ENCODE measurements at places on chromosomes 2 and 18.

- DNase-seq = no peak
These were observed 6.1 kb upstream of the FAM171B start for GRCh38 chr2:186687807-186688211.

- DNase-seq = no peak
These were observed 15.5 kb upstream of the RAB10 start for GRCh38 chr2:26018184-26019055.

- DNase-seq = no peak
These were observed 112.0 kb upstream of the NOSTRIN start for GRCh38 chr2:168690381-168690885.

DNA sequence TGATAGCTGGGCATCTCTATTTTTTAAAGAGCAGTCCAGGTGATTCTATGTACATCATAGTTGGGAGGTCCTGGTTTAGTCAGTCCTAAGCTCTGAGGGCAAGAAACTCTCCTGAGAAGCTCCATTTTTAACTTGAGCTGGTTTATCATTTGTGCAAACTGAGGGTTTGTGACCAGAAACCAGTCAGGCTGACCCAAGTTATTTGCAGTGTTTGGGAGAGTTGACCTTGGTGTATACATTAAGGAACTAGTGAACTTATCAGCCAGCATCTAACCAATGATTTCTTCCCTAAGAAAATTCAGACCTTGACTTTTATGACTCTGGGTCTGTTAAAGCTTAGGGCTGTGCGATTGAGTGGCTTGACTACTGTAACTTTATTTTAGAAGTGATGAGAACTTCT lies 10.6 kb upstream of the MGAT5 start:
- no peak for DNase-seq

DNA sequence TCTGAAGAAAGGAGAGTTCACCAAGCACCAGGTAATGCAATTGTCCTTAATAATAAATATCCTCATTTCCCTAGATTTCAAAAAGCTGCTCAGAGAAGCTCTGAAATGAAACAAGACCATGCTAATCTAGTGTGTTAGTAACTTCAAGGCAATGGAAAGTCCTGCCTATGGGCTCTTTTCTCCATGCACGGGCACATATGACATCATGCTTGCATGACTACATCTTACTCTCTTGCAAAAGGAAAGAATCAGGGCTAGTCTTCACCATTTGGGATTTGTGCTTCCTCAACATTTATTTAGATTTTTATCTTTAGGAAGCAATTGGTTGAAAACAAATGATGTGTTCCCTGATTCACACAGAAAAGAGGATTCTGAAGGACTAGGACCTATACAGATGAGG lies 204.0 kb upstream of the POU3F3 start:
- no peak for DNase-seq

DNA sequence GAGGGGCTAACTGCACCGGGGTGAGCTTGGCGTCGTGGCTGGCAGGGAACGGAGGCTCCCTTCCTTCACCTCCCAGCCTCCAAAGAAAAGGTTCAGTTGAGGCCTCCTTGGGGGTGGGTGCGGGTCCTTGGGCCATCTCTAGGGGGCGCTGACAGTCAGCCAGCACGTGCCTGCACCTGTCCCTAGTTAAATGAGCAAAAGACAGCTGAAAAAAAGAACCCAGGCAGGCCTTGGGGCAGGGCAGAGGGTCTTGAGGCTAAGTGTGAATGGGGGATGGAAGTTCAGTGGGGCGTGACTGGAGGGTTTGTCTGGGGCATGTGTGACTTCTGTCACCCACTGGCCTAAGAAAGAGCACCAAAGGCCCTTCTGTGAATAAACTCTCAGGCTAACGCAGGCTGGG lies 56.4 kb downstream of the ZFP36L2 start:
- DNase-seq = no peak

DNA sequence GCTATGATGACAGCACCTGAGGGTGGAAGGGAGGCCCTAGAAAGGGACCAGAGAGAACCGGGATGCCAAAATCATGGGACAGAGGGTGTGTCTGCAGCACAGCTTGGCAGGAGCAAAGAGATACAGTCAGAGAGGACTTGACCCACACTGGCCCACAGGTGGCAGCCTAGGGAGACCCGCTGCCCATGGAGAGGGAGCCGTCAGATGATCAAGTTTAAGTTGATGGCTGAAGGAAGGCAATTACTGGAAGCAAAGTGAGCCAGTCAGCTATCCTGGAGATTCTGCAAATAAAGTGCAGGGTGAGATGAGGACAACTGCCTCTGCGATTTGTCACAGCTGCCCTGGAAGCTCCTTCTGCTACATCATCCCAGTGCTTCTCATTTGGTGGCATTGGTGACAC lies 74.0 kb downstream of the CMPK2 start:
- no peak for DNase-seq

- no peak for DNase-seq
These were observed 2.9 kb upstream of the BCL2L11 start for GRCh38 chr2:111117598-111118480.

DNA sequence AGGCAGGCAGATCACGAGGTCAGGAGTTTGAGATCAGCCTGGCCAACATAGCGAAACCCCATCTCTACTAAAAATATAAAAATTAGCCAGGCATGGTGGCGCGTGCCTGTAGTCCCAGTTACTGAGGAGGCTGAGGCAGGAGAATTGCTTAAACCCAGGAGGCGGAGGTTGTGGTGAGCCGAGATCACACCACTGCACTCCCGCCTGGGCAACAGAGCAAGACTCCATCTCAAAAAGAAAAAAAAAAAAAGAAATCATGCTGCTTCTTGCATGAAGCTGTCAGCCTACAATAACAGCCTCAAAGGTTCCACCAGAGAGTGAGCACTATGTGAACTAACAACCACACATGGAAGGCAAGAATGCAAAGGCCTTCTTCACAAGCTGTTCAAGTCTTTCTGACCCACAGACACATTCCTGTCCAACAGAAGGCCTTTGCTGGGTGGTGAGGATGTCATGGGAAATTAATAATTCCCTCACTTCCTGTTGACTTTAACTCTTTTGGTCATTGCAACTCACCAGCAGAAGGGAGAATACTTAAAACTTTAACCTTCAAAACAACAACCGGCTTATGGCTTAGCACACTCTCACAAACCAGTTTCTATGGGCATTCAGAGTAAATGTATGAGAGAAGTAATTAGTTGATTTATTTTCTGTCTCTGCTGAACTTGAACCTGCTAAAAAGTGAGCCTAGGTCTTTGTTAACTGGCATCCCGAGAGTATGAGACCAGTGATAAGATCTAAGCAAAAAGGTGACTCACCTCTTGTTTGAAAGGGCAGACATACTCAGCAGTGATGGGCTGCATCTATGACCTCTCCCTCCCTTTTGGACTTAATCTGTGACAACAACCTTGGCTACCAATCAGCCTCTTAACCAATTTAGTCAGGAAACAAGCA lies 11.8 kb downstream of the PLEKHM3 start:
- no peak for DNase-seq

DNA sequence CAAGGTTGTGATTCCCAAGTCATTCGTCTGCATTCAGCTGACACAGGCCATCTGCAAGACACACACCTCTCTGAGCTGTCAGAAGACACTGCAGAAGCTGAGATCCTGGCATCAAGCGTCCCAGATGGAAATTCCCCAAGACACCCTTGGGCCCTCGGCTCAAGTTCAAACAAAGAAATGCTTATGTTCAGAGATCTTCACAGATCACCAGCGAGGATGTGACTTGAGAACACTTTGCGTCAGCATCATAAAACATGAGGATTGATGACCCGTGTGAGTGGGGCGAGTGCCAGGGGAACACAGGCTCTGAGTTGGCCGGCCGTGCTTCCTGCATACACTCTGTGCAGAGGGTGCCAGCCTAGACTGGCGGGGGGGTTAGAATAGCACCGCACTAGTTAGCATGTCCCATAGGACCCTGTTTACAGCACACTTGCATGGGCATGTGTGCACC lies 36.8 kb downstream of the KCNIP3 start:
- DNase-seq = no peak

DNA sequence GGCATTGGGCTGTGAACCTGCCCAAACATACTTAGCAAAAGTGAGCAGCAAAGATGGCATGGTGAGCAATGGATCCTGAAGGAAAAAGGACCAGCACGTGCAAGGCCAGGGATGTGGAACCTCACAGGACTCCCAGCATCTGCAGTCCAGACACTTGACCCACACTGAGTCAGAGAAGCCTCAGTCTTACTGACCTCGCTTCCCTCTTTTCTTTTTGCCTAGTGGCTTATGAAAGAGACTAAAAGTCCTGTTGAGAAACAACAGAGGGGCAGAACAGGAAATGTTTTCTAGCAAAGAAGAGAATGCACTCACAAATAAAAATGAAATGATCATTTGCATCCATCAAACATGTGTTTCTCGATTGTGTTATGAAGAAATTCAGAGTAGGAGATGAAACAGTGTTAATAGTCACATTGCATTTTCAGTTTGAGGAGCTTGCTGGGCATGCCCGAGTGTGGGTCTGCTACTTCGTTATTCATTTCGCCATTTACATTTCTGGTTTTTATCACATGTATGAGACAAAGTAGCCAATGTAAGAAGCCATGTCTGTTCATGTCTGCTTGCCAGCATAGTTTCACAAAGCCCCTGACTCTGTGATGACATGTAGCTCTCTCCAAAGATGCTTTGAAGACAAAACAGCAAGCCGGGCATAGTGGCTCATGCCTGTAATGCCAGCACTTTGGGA lies 118.4 kb downstream of the INO80D start:
- no peak for DNase-seq

- DNase-seq = no peak
These were observed 866.4 kb downstream of the EPHA4 start for GRCh38 chr2:220705678-220706077.

GRCh38 chr2:18178736-18179349 lies 300.4 kb downstream of the KCNS3 start:
- no peak for DNase-seq

GRCh38 chr18:24993628-24994027 lies 358.3 kb downstream of the ZNF521 start:
- no peak for DNase-seq

GRCh38 chr2:226080334-226080733 lies 680.8 kb downstream of the NYAP2 start:
- DNase-seq = no peak

GRCh38 chr2:40285391-40285790 lies 166.5 kb downstream of the SLC8A1 start:
- DNase-seq = no peak

GRCh38 chr2:133146893-133147292 lies 421.4 kb downstream of the NCKAP5 start:
- DNase-seq = no peak

DNA sequence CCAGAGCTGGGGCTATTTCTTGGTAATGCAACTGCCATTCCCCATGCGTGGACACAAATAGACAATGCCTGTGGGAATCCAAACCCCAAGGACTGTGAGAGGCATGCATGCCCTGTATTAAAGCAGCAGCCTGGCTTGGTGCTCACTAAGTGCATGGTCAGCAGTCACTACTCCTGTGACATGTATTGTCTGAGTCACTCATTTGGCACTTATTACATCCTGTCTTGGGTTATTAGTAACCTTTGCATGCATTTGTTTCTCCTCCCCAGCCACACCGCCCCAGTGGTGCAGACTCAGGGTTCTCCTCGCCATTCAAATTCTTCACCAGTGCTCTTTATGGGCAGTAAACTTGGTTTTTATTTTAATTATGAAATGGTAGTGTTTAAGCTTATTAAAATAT lies 30.2 kb downstream of the PRKCE start:
- no peak for DNase-seq

DNA sequence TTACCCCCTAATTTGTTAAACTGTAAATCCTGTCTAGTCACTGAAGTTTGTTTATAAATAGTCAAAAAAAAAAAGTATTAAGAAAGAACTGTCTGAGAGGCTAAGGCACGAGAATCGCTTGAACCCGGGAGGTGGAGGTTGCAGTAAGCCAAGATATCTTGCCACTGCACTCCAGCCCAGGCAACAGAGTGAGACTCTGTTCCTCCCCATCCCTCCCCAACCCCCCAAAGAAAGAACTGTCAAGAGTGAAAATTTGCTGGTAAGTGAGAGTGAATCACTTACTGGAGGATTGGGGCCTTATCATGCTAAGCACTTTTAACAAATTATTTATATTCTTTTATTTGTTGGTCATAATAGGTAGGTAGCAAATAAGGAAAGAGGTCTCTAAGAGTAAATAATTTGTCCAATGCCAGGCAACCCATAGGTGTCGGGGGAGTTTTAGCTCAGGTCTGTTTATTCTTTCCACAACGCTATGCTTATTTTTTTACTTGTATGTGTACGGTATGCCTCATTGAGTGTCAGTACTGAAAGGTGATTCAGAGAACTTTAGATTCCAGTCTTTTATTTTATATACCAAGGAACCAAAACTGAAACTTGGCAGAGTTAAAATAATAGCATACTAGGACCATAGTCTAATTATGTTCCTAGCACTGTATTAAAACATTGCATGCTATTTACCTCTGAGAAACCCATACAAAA lies 2.5 kb downstream of the TAF4B start:
- DNase-seq = no peak

Measured in esophagus squamous epithelium (tissue), 5 donors.